ENCODE measurements at places on chromosomes 3 and 15.

- no peak for DNase-seq
Measured at GRCh38 chr15:70088887-70089691, 8.6 kb downstream of the TLE3 start.

GRCh38 chr3:176296066-176296597 is 901.1 kb downstream of the TBL1XR1 start:
- DNase-seq = no peak

GRCh38 chr3:196813903-196814302 is 53.8 kb upstream of the SENP5 start:
- DNase-seq = peak; percentile 59

- no peak for DNase-seq
Measured at GRCh38 chr3:106140431-106140830, 271.6 kb upstream of the CBLB start.

- DNase-seq = no peak
Measured at GRCh38 chr3:153171256-153171655, 9.2 kb downstream of the RAP2B start.

GRCh38 chr3:55174747-55175146 is 246.9 kb upstream of the LRTM1 start:
- no peak for DNase-seq

- DNase-seq = peak; percentile 23
Measured at GRCh38 chr15:80773122-80773551, 6.0 kb upstream of the CEMIP start.

GRCh38 chr3:188279502-188280335 is 125.8 kb downstream of the LPP start:
- peak; percentile 36 for DNase-seq

DNA sequence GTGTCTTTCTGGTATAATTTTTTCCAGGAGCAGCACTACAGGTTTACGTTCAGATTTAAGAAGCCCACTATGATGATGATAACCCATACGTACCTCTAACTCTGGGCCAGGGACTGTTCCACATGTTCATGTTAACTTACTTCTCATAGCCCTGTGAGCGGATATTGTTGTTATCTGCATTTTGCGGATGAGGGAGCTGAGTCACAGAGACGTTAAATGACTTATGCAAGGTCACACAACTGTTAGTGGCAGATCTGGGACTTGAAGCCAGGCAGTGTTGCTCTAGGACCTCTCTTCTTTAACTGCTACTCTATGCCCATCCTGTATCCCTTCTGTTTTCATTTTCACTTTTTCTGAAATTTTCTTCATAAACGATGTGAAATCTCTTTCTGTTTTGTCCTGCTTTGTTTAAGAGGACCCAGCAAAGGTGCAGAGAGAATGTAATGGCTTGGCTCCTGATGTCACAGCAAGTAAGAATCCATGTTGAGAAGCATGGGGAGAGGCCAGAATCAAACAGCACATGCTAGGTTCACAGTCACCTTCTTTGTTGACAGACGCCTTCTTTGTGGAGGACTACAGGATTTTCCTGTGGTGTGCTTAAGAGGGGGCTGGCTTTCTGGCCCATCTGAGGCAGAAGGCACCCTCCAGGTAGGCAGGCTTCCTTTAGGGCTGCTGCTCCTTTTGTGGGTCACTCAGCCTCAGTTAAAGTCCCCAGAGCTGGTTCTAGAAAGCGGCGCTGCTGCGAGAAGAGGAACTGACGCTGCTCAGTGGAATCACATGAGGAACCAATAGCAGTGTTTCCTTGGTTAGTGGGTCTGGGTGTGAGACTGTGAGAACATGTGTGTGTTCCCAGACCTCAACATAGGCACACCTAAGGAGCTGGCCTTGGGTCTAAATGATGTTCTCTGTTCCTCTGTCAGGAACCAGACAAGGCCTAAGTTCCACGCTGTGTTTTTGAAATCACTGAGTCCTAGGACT is 121.6 kb downstream of the TMEM108 start:
- no peak for DNase-seq

DNA sequence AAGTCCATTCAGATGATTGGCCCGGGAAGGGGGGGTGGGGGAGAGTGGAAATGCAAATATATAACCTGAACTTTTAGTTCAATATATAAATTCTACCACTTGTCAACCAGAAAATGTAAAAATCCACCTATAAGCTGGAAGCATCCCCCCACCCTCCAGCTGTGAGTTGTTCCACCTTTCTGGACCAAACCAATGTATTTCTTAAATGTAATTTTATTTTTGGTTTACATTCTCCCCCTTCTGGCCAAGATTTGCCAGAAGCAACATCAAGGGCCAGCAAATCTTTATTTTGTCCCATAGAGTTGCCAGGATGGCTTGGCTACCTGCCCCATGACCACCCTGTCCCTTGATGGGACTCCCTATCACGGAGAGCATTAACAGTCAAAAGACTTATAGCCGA is 545.7 kb downstream of the TBL1XR1 start:
- peak; percentile 18 for DNase-seq

GRCh38 chr15:72497402-72497801 is 23.3 kb downstream of the ARIH1 start:
- no peak for DNase-seq

GRCh38 chr15:81146006-81146405 is 11.9 kb downstream of the CFAP161 start:
- no peak for DNase-seq

DNA sequence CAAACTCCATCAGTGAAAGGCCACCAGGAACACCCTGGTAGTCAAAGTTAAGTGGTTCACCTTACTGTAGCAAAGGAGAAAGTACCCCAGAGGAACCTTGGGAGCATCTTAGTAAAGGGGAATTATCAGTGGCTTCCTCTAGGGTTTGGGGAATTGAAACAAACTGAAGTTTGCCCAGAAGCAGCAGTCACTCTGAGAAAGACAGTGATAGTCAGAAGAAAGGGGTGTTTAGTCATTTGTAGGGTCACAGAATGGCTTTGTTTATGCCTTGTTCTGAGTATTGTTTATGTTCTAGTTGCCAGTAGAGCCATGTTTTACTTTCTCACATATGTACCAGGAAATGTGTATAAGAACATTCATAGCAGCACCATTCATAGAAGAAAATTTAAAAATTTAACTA is 93.8 kb downstream of the FHIT start:
- no peak for DNase-seq

DNA sequence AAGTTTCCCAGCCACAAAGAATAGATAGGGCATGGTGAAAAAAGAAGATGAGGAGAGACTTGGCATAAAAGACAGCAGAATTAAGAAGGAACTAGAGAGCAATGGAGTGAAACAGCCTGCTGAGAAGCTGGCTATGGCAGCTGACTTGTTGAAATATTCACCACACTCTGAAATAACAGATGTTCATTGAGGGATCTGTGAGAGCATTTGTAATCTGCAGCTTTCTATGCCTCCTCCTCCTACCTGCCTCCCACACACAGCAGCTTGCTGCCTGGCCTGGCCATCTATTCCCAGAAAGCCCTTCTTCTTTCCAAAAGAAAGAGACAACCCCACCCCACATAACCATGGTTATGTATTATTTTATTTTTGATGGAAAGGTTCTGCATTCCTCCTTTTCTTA is 303.9 kb downstream of the GAP43 start:
- no peak for DNase-seq

- DNase-seq = no peak
Measured at GRCh38 chr15:49199666-49200065, 29.6 kb downstream of the GALK2 start.

GRCh38 chr3:21703291-21703690 is 47.7 kb downstream of the ZNF385D start:
- no peak for DNase-seq

DNA sequence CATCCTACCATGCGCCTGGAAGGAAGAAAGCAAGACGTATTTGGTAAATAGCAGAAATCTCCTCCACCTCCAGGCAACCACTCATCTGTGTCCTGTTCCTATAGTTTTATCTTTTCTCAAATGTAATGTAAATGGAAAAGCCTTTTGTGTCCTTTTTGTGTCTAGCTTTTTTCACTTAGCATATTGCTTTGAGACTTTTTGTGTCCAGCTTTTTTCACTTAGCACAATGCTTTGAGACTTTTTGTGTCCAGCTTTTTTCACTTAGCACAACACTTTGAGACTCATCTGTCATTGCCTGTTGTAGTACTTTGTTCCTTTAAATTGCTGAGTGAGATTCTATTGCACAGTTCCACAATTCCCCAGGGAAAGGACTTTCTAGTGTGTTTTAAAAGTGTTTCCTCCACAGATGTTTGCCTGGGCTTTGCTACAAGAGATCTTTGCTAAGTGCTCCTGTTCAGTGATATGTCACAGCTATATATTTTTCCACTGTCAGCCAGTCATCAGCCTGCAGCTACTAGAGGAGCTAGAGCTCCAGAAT is 27.9 kb upstream of the MUC13 start:
- no peak for DNase-seq

- no peak for DNase-seq
Measured at GRCh38 chr3:43782541-43782940, 91.8 kb downstream of the ABHD5 start.

Data from M059J (cell line).